ENCODE measurements at places on chromosomes 5 and 9. TPM values are rescaled to one million over a fixed set of nuclear protein-coding genes. Genes with fewer than 3 reads are reported as not detected.

DNA sequence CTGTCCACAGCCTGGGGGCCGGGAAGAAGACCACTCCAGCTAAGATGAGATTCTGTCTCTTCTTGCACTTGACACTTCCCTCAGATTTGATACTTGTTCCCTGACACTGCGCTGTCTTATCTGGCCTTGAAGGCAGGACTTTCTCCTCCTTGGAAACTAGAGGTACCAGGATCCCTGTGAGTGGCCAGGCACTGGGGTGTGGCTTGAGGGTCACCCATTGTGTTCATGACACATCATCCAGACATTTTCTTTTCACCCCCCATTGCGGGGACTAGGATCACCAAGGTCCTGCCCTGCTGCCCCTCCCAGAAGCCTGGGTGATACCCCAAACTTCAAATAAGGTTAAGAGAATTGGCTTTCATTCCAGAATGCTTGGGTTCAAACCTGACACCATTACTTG is 103.3 kb downstream of the NDFIP1 start:
- H3K27ac ChIP-seq = no peak overlapping the region
- peaks cover 4% of the 10 kb centered on the region for H3K4me1 ChIP-seq
- no peaks in the 10 kb centered on the region for H3K27me3 ChIP-seq
- no peak for DNase-seq
- no peak overlapping the region for H3K4me3 ChIP-seq

DNA sequence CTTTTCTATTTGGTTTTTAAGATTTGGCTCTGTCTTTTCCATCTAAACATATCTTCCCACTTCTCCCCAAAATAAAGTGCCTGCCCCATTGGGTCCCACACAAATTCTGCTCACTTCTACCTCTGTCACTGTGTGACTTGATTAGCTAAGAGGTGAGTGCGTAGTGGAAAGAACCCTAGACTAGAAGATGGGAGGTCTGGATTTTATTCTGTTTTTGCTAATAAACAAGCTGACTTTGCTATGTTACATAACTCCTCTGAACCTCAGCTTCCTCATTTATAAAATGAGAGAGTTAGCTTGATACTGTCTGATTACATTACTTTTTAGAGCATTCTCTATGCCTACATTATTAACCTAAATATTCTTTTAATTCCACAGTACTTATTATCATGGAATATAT is 51.3 kb upstream of the PTGER4 start:
- H3K4me1 ChIP-seq = no peaks in the 10 kb centered on the region
- DNase-seq = no peak
- no peaks in the 10 kb centered on the region for H3K36me3 ChIP-seq
- H3K4me3 ChIP-seq = no peak overlapping the region
- no peak overlapping the region for H3K27ac ChIP-seq

DNA sequence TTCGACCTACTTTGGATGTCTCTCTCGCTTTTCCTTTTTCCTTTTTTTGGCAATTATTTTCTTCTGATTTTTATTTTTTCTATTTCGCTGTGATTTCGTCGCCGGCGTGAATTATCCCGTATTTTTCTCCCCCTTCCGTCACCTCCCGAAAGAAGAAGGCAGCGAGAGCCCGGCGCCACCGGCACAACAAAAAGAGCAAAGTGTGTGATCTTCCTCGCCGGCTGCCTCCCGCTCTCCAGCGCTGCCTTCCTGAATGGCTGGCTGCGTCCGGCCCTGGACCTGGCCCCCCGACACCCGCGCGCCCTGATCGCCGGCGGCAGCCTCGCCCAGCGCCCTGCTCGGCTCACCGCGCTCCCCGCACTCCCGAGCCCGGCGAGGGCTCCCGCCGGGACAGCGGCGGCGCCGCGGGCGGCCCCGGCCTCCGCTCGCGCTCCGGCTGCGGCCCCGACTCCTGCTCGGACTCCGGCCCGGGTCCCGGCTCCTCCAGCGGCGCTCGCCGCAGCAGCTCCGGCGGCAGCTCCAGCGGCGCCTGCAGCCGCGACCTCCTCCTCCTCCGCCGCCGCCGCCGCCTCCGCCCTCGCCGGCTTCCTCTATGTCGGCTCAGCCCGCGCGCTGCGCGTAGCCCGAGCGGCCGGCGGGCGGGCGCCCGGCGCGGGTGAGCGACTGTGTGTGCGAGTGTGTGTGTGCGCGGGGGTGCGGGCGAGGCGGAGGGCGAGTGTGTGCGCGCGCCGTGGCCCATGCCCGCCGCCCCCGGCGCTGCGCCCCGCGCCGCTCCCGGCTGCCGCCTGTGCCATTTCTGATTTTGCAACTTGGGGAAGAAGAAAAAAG is 960 bp downstream of the NR2F1 start:
- H3K27me3 ChIP-seq = peaks cover 72% of the 10 kb centered on the region
- H3K4me3 ChIP-seq = peak overlapping the region; percentile 56
- DNase-seq = no peak
- peaks cover 20% of the 10 kb centered on the region for H3K4me1 ChIP-seq
- H3K36me3 ChIP-seq = no peaks in the 10 kb centered on the region

SPATA31A3 gene
- not detected for total RNA-seq

BHMT2 gene
- 4.7 TPM for total RNA-seq

FCHSD1 gene
- total RNA-seq = 13.6 TPM
